ENCODE measurements at places on chromosomes 2 and 18.

GRCh38 chr2:5569256-5569655 lies 122.9 kb upstream of the SOX11 start:
- DNase-seq, result no peak

DNA sequence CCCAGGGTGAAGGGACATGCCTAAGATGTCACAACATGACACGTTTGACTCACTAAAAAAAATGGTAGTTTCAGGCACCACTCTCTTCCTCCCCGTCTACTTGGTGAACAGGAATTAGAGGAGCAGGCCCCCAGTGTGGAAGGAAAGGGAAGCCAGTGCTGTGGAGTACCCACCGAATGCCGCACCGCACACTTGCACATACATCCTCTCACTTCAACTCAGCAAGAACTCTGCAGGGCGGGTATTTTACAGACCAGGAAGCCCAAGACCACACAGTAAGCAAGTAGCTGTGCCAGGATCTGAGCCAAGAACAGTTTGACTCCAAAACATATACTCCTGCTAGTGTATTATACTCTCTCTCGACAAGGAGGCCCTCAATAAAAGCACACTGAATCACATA lies 69.8 kb downstream of the BCL2 start:
- DNase-seq, result no peak

DNA sequence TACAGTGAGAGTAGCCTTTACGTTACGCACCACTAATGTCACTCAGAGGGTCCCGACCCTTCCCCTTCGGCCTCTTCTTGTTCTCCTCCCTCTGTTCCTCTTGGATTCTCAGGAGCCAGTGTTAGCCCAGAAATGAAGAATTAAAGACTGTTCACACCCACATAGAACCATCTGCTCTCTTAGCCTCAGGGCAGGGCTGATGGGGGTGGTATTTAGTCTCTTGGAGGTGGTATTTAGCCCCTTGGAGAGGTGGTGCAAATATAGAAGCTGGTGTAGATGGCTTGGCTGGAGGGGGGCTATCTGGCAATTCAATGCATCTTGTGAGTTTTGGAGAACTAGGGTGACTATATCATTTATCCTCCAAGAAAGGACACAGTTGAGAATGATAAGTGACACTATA lies 286.5 kb downstream of the PRKCE start:
- no peak for DNase-seq

GRCh38 chr2:111706481-111707001 lies 177.5 kb downstream of the ANAPC1 start:
- no peak for DNase-seq

- DNase-seq, result peak; percentile 51
Observed at GRCh38 chr18:26655525-26656430, 107.4 kb upstream of the KCTD1 start.

- no peak for DNase-seq
Observed at GRCh38 chr2:73285159-73285739, 971 bp upstream of the FBXO41 start.

DNA sequence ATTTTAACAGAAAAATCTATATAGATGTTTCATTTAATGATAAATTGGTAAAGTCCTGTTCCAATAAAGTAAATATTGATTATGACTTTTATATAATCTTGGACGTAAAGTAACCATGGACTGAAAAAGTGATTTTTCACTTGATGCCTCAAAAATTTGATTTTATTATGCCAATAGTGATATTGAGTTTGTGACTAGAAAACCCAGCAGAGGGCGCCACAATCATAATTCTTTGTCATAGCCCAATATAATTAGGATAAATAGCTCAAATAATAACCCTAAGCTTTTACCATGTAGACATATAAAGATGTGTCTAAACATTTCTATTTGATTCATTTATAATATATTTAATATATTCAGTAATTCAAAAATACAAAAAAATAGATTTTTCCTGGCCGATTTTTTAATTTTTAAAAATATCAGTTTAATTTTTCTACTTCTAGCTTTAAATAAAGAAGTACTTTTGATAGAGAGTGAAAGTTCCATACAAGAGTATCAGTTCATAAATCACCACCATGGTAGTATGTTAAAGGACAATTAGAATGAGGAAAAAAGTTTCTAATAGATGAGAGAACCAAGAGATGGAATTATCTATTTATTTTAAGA lies 30.7 kb downstream of the CAMKMT start:
- DNase-seq, result no peak

GRCh38 chr2:197096649-197097048 lies 170.1 kb upstream of the PGAP1 start:
- no peak for DNase-seq
